Mucosa of descending colon (tissue), 3 donors: ENCODE measurements at places on chromosomes 5 and 9.

GRCh38 chr9:87197349-87198130 lies 250.2 kb upstream of the GAS1 start:
- no peak for DNase-seq

GRCh38 chr9:91415290-91415689 lies 8.3 kb downstream of the NFIL3 start:
- DNase-seq, result no peak

GRCh38 chr9:112091810-112092209 lies 83.3 kb downstream of the SUSD1 start:
- no peak for DNase-seq

GRCh38 chr5:139118804-139119203 lies 79.4 kb downstream of the SIL1 start:
- no peak for DNase-seq

DNA sequence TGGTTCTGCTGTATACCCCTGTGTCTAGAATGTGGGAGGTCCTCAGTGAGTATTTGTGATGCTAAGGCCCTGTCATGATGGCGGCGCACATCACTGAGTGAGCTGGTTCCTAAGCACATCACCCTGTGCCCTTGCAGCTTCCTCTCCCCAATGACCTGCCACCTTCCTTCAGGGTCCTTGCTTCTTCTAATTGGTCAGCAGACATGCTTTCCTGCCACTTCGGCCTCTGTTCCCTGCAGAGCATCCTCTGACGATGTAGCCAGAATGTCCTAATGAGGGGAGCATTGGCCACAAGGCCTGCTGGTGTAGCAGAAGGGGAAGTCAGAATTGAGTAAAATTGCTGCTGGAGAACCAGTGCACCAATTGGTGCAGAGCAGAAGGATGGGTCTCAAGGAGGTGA lies 31.1 kb upstream of the ANGPTL2 start:
- DNase-seq, result no peak

GRCh38 chr5:10418654-10419345 lies 22.9 kb upstream of the ROPN1L start:
- no peak for DNase-seq

GRCh38 chr5:32144378-32145207 lies 29.5 kb downstream of the GOLPH3 start:
- DNase-seq, result no peak

DNA sequence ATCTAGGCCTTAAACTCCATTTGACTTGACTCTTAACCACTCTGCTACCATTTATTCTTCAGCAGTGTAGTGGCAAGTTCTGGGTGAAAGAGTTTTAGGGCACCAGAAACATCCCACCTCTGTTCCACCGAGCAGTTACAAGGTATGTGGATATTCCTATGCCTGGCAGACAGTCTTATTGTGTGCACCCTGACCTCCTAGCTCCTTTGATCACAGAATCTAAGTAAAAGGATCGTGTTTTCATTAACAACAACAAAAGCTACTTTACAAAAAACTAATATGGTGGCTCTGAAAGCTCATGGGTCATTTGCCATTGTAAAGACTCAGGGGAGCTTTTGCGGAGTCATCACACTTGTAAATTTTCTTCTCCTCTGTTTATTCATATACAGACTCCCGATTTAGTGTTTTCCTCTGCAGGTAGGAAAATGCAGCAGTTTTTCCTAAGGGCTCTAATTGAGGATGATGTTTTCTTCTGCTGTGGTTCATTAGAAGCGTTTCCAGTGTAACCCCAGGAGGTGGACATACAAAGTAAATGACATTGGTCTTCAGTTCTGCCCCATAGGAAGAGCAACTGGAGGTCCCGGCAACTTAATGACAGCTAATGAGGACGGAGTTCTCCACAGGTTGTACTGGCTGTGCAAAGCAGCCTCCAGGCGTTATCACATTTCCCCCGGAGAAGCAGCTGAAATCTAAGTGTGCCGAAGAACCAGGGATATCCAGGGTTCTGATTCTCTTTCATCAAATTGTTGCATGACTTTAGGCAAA lies 78.2 kb downstream of the ATP10B start:
- DNase-seq, result no peak
